ENCODE measurements at places on chromosomes 16 and 17.

GRCh38 chr16:87129771-87130170 lies 187.4 kb downstream of the C16orf95 start:
- no peak for DNase-seq

DNA sequence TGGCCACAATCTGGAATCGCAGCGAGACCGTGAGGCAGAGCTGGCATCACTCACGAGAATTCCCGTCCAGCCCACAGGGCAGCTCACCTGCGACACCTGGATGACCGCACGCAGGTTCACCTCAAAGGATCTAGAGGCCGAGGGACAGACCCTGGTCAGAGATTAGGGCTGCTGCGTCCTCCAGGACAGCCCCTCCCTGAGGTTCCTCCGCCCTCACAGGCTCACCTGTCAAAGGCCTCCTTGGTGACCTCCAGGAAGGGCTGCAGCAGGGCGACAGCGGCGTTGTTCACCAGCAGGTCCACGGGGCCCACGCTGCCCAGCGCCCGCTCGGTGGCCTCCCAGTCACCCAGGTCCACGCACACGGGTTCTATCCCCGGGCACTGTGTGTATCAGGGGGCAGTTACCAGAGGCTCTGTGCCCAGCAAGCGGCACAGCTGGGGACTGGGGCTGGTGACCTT lies 834 bp downstream of the DCXR start:
- DNase-seq, result no peak

DNA sequence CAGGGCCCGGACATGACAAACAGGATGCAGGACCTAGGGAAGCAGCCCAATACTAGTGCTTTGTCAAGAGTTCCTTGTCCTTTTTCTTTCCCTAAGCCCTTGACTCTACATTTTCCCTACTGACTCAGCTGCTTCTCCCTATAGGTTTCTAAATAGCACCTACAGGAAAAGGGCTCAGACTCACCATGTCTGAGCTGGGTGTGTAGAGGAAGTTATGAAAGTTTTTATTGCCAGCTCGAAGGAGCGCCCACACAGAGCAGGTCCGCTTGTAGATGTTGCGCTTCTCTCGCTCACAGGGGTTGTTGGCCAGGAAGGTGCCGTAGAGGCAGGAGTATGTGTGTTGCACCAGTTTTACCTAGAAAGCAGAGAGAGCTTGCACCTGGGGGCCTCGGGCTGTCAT lies 10.6 kb downstream of the MTMR4 start:
- DNase-seq, result no peak

DNA sequence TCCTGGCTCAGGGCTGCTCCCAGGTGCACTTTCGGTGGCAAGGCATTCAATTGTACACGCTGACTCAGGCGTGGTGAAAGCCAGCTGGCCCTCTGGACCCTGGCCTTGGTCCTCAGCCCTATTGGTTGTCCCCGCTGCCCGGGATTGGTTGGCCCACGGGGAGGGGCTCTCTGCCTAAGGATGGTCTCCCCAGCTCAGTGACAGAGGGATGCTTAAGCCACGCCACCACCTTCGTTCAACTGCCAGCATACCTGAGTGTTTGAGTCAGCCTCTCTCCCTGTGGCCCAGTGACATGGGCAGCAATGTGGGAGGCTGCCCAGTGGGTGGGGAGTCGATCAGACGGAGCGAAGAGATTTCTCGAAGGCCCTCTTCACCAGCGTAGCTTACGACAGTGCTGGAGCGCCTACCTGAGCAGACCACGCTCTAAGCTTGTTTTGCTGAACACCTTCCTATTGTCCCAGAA lies 30.3 kb downstream of the IRF8 start:
- DNase-seq, result no peak

GRCh38 chr16:84038469-84038868 lies 4.1 kb downstream of the SLC38A8 start:
- no peak for DNase-seq

DNA sequence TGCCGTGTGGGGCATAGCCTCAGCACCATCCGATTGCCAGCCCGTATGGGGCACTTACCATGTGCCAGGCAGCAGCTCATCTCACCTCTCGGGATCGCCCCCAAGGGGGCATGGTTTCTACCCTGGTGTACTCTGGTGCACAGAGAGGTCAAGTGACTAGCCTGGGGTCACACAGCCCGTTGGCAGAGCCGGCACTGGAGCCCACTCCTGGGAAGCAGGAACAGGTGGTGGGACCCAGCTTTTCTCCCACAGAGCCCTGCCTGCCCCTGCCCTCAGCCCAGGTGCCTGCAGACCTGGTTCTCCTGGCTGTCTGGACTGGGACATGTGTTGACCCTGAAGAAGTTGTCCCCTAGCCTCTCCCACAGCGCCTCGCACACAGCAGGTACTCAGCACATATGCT lies 141.8 kb upstream of the CIBAR2 start:
- DNase-seq, result no peak

- DNase-seq, result no peak
These were observed 7.2 kb upstream of the MFSD6L start for GRCh38 chr17:8806253-8806925.

GRCh38 chr17:39775031-39775430 lies 37.3 kb downstream of the GRB7 start:
- DNase-seq, result no peak

DNA sequence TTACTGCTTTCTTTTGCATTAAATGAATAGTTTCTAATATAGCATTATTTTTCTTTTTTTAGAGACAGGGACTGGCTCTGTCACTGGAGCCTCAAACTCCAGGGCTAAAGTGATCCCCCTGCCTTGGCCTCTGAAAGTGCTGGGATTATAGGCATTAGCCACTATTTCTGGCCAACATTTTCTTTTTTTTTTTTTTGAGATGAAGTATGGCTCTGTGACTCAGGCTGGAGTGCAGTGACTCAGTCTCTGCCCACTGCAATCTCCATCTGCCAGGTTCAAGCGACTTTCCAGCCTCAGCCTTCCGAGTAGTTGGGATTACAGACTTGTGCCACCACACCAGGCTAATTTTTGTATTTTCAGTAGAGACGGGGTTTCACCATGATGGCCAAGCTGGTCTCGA lies 2.0 kb upstream of the DUXB start:
- no peak for DNase-seq

DNA sequence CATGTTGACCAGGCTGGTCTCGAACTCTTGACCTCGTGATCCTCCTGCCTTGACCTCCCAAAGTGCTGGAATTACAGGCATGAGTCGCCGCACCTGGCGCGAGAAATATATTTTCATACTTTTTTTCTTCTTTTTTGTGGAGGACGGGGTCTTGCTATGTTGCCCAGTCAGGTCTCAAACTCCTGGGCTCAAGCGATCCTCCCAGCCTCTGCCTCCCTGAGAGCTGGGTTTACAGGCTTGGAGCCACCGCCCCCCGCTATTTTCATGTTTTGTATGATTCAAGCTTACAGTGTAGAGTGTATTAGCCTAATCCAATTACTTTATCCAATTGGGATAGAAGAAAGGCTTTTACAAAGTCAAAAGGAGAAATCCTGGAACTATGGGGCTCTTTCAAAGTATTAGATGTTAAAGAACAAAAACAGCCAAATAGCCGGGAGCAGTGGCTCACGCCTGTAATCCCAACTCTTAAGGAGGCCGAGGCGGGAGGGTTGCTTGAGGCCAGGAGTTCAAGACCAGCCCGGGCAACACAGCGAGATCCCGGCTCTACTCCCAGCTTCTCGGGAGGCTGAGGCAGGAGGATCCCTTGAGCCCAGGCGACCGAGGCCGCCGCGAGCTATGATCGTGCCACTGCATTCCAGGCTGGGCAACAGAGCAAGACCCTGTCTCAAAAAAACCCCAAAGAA lies 1.4 kb upstream of the MAP1LC3B start:
- peak; percentile 9 for DNase-seq

DNA sequence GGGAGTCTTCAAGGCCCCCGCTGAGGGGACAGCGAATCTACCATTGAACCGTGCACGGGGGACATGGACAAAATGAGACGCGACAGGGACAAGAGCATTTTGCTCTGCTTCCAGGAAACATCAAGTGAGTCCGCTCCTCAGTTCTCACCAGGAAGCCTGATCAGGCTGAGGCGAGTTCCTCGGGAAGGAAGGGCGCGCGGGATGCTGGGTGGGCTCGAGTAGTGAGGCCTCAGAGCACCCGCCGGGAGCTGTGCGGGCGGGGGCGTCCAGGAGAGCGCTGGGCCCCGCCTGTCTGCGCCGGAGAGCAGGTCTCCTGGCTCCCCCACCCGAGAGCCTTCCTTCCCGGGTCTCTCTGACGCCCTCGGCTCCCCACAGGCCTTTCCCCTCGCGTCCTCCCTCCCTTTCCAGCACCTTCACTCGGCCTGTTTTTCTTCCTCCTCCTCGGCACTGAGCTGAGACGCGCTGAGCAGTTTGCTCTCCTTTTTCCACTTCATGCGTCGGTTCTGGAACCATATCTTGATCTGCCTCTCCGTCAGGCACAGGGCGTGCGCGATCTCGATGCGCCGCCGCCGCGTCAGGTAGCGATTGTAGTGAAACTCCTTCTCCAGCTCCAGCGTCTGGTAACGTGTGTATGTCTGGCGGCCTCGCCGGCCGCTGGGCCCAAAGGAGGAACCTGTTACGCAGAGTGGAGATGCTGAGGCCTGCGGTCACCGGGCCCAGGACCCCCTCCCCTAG lies 2.6 kb upstream of the HOXB5 start:
- DNase-seq, result peak; percentile 61

DNA sequence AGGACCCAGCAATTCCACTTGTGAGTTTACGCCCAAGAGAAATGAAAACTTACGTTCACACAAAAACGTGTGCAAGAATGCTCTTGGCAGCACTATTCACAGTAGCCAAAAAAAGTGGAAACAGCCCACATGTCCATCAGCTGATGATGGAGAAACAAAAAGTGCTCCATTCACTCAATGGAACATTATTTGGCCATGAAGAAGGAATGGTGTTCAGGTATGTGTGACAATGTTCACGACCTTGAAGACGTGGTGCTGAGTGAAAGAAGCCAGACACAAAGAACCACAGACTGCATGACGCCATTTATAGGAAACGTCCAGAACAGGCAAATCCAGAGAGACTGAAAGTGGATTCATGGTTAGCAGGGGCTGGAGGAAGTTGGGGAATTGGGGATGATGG lies 84.9 kb downstream of the ZDHHC7 start:
- DNase-seq, result no peak

DNA sequence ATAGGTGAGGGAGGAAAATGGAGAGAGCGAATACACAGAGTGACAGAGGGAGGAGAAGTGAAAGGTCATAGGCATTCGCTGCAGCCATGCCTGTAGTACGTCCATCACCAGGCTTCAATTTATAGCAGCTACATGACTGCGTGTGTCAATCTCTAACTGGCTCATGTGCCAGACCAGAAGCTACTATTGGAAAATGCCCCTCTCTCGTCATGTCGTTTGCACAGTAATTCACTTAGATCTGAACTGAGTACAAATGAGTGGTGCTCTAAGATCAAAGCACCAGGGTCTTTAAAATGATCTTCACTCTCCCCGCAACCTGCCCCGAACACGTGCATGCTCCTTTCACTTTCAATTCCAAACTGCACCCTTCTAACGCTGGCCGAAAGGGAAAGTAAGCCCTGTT lies 51.3 kb downstream of the ADCY9 start:
- no peak for DNase-seq

GRCh38 chr17:73291260-73291801 lies 20.5 kb downstream of the CDC42EP4 start:
- DNase-seq, result no peak

DNA sequence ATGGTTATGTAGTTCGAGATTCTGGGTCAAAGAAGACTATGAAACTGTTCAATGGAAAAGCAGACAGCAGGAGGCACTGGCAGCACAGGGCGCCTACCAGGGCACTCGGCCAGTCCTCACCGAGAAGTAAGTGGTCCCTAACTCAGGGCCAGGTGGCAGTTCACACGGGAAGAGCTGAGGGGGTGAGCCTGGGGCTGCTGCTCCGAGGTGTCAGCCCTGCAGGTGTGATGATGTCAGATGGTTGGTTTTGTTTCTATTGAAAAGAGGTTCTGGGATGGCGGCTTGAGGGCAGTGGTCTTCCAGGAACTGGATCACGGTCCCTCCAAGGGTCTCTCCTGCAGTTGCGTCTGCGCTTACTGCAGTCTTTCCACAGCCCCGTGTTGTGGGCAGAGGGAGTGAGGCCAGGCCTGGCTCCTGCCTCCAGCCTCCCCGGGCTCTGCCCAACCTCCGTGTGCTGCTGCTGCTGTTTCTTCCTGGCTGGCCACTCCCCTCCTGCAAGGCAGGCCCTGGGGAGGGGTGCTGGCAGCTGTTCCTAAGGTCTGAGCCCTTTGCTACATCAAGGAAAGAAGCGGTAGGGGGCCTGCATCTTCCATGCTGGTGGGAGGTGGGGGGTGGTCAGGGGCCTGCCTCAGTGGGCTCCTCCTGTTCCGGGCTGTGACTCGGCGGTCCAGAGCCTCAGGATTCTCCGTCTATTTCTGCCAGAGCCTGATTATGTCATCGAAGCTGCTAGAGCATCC lies 22.6 kb downstream of the RNF213 start:
- no peak for DNase-seq

- no peak for DNase-seq
These were observed 25.8 kb downstream of the PEMT start for GRCh38 chr17:17565471-17566339.

DNA sequence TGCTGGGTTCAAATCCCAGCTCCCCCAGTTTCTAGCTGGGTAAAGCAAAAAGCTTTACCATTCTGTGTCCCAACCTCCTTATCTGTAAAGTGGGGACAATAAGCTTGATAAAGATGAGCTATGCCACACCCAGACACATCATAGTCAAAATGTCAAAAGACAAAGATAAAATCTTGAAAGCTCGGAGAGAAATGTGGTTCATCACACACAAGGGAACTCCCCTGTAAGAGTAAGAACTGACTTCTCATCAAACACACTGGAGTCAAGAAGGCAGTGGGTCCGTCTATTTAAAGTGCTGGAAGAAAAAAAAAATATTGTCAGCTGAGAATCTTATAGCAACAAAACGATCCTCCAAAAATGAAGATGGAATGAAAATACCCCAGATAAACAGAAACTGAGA lies 25.3 kb downstream of the CACNG5 start:
- DNase-seq, result no peak

DNA sequence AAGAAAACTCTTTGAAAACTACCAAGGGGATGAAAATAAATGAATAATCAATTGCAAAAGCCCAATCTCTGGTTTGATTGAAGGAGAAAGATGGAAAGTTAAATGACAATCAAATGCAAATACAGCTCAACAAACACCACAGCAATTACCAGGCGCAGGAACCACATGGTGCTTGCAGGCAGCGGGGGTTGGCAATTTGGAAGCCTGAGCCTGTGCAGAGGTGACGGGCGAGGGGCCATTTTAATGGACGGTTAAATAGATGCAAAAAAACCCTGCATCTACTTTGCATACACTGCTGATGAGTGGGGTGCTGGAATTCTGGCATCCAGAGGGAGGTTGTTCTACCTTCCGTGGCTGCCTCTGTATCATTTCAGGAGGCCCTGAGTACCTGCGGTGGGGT lies 4.8 kb upstream of the SEZ6 start:
- DNase-seq, result no peak
